ENCODE measurements at places on chromosomes 11 and 22. TPM values are rescaled to one million over a fixed set of nuclear protein-coding genes. Genes with fewer than 3 reads are reported as not detected.

Gene SLC25A18
- 0.09 TPM for total RNA-seq

DNA sequence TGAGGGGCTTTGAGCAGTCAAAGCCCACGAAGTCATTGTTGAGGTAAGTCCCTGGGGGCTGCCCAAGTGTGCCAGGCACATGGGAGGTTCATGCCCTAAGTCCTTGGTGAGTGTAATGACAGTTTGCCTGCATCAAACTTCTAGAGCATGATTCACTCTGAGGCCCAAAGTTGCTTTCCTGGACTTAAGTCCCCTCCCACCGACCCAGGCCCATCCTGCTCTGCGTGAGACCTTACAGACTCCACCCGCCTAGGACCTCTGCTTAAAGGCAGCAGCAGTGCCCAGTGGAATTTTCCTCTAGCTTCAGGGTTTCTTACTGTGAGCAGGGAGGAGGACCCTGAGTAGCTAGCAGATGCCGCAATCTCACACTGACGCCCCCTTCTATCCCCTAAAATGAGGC, 5.7 kb upstream of the PVALB start:
- H3K4me1 ChIP-seq = no peaks in the 10 kb centered on the region
- H3K36me3 ChIP-seq = no peaks in the 10 kb centered on the region
- no peak overlapping the region for H3K27ac ChIP-seq
- H3K4me3 ChIP-seq = no peak overlapping the region
- H3K27me3 ChIP-seq = no peaks in the 10 kb centered on the region
- no peak for DNase-seq

DNA sequence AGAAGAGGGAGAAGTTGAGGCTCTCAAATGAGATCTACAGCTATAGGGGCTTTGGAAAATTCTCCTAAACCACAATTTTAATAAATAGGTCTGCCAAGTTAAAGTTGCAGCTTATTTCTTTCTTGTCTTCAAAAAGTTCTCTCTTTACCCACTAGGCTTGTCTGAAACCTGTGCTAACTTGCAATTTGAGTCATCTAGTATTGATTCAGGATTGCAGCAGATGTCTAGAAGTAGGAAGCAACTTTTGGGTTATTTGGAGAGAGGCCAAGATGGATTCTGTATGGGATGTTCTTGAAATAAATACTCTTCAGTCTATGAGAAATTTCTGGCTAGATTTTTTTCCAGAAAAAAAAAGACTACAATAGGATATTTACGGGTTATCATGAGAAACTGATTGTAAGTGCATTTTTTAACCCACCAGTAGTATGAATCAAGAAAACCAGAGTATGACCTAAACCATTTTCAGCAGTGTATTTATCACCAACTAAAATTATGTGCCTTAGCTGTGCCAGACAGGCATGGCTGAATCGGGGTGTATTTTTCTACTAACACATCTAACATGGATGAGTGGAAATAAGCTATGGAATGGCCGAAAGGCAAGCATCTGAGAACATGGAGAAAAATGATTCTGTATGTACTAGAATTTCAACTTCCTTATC, 4.9 kb upstream of the RAB38 start:
- no peak overlapping the region for H3K27ac ChIP-seq
- H3K4me3 ChIP-seq = no peak overlapping the region
- no peaks in the 10 kb centered on the region for H3K4me1 ChIP-seq
- no peak for DNase-seq
- H3K27me3 ChIP-seq = no peaks in the 10 kb centered on the region

DNA sequence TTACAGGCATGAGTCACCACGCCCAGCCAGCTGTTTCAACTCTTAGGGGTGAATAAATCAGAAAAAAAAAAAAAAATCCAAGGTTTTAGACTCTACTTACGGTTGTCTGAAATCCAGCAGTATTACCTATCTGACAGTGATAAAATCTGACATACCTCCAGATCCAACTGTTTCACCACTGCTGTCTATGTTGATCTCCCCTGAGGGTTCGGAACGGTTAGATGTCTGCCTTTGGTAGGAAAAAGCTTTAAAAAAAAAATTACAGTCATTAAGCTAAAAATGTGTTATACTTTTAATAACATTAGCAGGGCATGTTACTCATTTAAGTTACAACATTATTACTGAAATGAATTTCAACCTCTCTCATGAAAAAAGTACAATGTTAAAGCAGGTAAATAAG, 21.1 kb downstream of the NCAPD3 start:
- H3K27ac ChIP-seq = no peak overlapping the region
- H3K27me3 ChIP-seq = no peaks in the 10 kb centered on the region
- H3K4me3 ChIP-seq = no peak overlapping the region
- H3K36me3 ChIP-seq = peaks cover 11% of the 10 kb centered on the region

DNA sequence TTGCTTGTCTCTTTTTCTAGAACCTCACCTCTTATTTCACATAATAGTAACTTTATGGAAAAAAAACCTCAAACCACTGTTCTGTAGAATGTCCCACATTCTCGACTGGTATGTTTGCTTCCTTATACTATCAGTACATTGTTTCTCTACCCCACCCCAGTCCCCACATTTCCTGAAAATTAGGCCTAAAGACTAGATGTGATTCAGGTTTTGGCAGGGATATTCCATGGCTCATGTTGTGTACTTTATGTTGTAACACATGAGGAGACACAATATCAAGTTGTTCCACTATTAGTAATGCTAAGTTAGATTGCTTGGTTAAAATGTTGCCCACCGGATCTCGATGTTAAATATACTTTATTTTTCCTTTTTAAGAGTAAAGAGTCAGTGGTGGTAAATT, 34.7 kb downstream of the DDIAS start:
- no peaks in the 10 kb centered on the region for H3K27me3 ChIP-seq
- no peaks in the 10 kb centered on the region for H3K36me3 ChIP-seq
- no peak overlapping the region for H3K4me3 ChIP-seq

DNA sequence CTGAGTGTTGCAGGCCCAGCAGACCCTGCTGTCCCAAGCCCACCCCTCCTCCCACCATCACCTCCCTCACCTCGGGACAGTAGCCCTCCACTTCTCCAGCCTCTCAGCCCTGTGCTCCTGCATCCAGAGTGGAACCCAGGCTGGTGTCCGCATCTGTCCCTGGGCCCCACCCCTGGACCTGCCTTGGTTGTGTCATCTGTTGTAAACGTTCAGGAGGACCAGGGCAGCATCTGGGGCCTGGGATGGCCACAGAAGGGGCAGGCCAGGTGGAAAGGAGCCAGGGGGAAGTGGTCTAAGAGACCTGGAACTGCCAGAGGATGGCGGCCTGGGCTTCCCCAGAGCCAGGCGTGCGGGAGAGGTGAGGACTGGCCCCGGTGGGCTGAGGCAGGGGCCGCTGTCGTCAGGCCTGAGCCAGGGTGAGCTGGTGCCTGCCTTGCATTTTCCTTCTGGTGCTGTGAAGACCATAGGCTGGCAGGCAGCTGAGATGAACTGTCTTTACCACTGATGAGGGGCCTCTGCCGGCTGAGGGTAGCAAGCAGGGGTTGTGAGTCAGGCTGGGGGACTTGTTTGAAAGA, 26.1 kb upstream of the MGAT3 start:
- H3K36me3 ChIP-seq = no peaks in the 10 kb centered on the region
- H3K4me3 ChIP-seq = no peak overlapping the region
- DNase-seq = no peak

DNA sequence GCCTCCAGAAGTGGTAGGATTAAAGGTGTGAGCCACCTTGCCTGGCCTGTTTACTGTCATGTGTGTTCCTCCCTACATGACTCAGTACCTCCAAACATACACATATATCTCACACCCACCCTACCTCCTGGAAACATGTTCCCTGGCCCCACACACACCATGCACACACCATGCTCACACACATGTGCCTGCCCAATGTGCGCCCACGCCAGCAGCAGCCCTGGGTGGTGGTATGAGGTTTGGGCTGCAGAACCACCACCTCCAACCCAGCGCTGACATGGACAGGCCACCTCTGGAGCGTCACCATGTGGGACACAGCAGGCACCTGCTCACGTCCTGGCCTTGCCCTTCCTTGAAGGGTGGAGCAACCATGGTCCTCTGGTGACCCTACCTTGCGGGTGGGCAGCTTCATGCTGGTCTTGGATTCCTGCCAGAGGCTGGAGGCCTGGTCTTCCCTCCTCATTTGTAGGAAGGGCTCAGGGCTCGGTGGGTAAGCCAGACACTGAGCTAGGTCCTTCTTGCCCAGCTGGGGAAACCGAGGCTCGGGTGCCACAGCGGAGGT, 37.9 kb downstream of the KIAA1671 start:
- H3K4me1 ChIP-seq = no peaks in the 10 kb centered on the region
- H3K36me3 ChIP-seq = no peaks in the 10 kb centered on the region
- no peak overlapping the region for H3K4me3 ChIP-seq
- no peak overlapping the region for H3K27ac ChIP-seq
- no peaks in the 10 kb centered on the region for H3K27me3 ChIP-seq

- no peak overlapping the region for H3K4me3 ChIP-seq
- H3K27ac ChIP-seq = no peak overlapping the region
- H3K27me3 ChIP-seq = no peaks in the 10 kb centered on the region
- no peak for DNase-seq
- no peaks in the 10 kb centered on the region for H3K4me1 ChIP-seq
- H3K36me3 ChIP-seq = no peaks in the 10 kb centered on the region
Observed at GRCh38 chr11:45037434-45038005, 86.8 kb upstream of the TP53I11 start.

GRCh38 chr11:68373815-68374501, 61.6 kb downstream of the LRP5 start:
- H3K27me3 ChIP-seq = no peaks in the 10 kb centered on the region
- H3K4me1 ChIP-seq = peaks cover 17% of the 10 kb centered on the region
- no peak overlapping the region for H3K4me3 ChIP-seq
- DNase-seq = no peak

Gene CCDC87
- total RNA-seq = 0.20 TPM

Gene PHETA2
- 9.8 TPM for total RNA-seq

GRCh38 chr11:1442163-1442562, 44.4 kb downstream of the MOB2 start:
- peaks cover 3% of the 10 kb centered on the region for H3K4me1 ChIP-seq
- no peaks in the 10 kb centered on the region for H3K36me3 ChIP-seq
- H3K27ac ChIP-seq = no peak overlapping the region
- no peak overlapping the region for H3K4me3 ChIP-seq
- H3K27me3 ChIP-seq = no peaks in the 10 kb centered on the region

DNA sequence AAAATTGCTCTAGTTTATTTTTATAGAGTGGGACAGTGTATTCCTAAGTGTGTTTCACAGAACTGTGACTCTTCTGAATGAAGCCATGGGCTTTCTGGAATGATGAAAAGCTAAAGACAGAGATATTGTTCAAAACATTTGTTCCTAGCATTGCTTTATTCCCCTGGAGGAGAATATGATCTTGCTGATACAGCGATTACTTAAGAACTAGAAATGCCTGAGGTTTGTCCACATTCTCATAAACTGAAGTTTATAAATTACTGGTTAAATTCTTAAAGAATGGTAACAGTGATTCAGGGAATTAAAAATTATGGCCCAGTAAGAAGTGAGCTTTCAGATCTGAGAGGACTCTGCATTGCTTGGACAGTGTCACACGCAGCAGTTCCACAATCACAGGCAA, 690.3 kb downstream of the FAM181B start:
- H3K27ac ChIP-seq = no peak overlapping the region
- H3K4me3 ChIP-seq = no peak overlapping the region
- DNase-seq = no peak
- H3K4me1 ChIP-seq = no peaks in the 10 kb centered on the region
- H3K36me3 ChIP-seq = no peaks in the 10 kb centered on the region

- H3K4me3 ChIP-seq = no peak overlapping the region
- no peaks in the 10 kb centered on the region for H3K36me3 ChIP-seq
- H3K27ac ChIP-seq = no peak overlapping the region
Observed at GRCh38 chr11:133024301-133024700, 508.0 kb downstream of the OPCML start.

Gene GAS2L1
- total RNA-seq = 5.2 TPM

DNA sequence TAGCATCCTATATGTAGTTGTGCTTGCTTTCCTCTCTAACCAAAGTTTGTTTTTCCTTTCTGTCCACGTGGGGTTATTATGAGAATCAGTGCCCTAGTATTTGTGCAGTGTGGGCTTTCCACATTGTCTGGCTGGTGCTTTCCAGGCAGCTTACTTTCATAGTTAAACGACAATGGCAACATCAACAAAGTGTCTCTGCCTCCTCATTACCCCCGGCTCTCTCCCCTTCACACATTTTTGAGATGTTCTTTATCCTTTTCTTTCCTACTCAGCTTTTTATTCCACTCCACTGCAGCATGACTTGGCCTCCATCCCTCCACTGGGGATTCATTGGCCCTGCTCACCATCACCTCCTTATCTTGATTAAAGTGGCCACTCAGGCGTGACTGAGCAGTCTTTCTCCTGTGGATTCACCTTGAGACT, 19.1 kb downstream of the SPECC1L start:
- no peaks in the 10 kb centered on the region for H3K27me3 ChIP-seq
- no peak for DNase-seq
- peaks cover 43% of the 10 kb centered on the region for H3K4me1 ChIP-seq
- no peak overlapping the region for H3K4me3 ChIP-seq
- H3K27ac ChIP-seq = peak overlapping the region; percentile 15

Gene OR4D5
- 1.9 TPM for total RNA-seq

DNA sequence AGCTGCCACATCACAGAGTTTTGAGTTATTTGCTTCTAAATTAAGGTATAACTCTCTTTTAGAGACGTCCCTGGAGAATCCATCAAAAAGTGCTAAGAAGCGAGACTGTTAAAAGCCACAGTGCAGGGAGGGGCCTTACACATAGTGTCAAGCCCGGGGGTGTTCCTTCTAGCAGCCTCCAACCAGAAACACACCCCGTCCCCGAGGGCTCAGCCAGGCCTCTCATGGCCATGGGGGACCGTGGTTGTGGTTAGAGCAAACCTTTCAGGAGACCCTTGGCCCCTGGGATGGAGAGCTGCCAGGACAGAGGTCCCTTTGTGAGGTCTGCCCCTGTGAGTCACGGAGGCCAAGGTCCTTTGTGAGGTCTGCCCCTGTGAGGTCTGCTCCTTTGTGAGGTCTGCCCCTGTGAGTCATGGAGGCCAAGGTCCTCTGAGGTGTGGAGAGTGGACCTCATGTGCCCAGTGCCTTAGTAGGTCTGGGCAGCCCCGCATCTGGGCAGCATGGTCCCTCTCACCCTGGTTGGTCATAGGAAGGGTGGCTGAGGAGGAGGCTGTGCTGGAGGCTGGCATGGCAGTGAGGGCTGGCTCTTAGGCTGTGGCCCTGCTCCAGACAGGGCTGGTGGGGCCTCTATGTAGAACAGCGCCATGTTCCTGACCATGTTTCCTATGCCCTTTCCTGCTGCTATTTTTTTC, 5.4 kb downstream of the GNAZ start:
- DNase-seq = peak; percentile 42
- H3K27ac ChIP-seq = no peak overlapping the region
- H3K4me1 ChIP-seq = no peaks in the 10 kb centered on the region
- H3K36me3 ChIP-seq = no peaks in the 10 kb centered on the region
- H3K27me3 ChIP-seq = no peaks in the 10 kb centered on the region

DNA sequence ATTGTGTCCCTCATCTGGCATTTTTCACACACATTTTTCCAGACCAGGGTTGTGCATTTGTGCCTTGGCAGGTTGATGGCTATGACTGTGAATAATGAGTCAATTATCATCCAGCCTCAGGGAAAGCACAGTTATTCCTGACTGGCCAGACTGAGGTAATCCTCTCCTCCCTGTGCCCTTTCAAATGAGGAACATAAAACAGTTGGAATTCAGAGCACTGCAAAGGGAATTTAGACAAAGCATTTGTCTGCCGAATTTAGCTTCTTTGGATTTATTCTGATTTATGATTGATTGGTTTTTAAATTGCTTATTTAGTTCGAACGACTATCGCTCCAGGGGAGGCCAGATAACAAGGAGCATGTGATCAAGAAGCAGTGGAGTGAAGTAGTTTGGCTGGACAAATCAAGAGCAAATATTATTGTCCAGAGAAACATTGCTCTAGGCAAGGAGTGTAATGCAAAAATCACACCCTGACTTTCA, 30.8 kb upstream of the RAG2 start:
- DNase-seq = peak; percentile 41
- no peaks in the 10 kb centered on the region for H3K36me3 ChIP-seq
- H3K4me1 ChIP-seq = peaks cover 4% of the 10 kb centered on the region

All from pancreas (tissue), 10 donors.